ENCODE measurements at places on chromosomes 13 and 19.

- DNase-seq: no peak
Measured at GRCh38 chr13:24338721-24339120, 29.3 kb downstream of the C1QTNF9 start.

DNA sequence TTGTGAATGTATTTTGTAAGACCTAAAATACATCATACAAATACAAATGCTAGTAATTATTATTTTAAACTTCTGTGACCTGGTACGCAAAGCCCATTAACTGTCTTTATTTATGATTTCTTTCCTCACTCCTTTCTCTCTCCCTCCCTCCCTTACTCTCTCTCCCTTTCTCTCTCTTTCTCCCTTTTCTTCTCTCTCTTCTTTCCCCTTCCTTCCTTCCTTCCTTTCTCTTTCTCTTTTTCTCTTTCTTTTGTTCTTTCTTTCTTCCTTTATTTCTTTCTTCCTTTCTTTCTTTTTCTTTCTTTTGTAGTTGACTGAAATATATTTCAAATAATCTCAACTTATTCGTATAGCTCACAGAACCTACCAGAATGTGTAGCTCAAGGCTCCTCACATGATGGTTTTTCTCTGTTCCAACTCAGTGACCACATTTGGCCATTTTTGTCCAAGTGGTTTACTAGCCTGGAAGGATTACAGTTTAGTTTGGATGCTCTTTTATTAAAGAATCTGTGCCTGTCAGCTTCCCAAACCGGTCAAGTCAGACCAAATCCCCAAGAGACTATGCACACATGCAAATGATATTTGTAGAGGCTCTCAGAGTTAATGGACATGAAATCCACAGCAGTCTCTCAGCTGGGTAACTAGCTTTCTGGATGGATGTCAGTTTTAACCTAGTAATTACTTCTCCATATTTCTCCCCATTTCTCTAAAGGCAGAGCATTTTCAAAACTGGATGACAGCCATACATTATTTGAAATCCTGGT is 71.7 kb downstream of the POSTN start:
- DNase-seq: no peak

GRCh38 chr19:15216363-15216762 is 15.6 kb upstream of the NOTCH3 start:
- DNase-seq: no peak

GRCh38 chr19:51127755-51128154 is 3.0 kb downstream of the SIGLEC9 start:
- no peak for DNase-seq

DNA sequence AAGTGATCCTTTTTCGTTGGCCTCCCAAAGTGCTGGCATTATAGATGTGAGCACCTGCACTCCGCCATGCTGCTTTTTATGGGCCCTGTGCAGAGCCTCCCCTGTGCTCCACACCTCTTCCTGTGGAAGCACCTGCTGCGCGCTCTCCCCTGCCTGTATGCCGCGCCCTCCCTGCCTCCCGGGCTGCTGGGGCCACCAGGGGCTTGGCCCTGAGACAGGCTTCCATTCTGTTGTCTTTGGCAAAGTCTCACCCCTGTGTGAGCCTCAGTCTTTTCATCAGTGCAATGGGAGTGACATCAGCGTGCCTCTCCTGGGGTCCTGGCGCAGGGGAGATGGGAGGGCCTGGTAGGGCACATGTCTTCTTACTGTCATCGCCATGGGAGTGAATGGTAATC is 1.3 kb downstream of the FAM174C start:
- DNase-seq: no peak

DNA sequence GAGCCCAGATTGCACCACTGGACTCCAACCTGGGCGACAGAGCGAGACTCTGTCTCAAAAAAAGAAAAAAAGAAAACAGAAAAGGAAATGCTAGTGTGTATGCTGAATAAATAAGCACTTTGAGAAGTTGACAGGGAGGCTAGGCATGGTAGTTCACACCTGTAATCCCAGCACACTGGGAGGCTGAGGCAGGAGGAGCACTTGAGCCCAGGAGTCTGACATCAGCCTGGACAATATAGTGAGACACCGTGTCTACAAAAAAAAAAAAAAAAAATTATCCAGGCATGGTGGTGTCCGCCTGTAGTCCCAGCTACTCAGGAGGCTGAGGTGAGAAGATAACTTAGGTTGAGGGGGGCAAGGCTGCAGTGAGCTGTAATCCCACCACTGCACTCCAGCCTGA is 19.1 kb upstream of the LDLR start:
- no peak for DNase-seq

All from T-helper 2 cell treated with Interferon-gamma antibody and Interleukin-4, amounts not matched to agents 5 μg/mL and 100 μg/mL, for 36 hours (primary cell).